A549 treated with ZK216348 at 1 μM for 4 hours (cell line): ENCODE measurements at places on chromosomes 3 and 15. TPM values are rescaled to one million over a fixed set of nuclear protein-coding genes. Genes with fewer than 3 reads are reported as not detected.

The MRAS gene
- total RNA-seq, result 7.0 to 10.2 TPM (median 8.8 TPM) in 5 replicates

The IL5RA gene
- total RNA-seq, result not detected in 5 replicates

The SSUH2 gene
- 0.65 to 1.1 TPM (median 0.93 TPM) in 5 replicates for total RNA-seq

The LRRC58 gene
- 6.7 to 17.8 TPM (median 14.4 TPM) in 5 replicates for total RNA-seq

The SERPINI2 gene
- total RNA-seq, result not detected in 5 replicates

The UPK1B gene
- 8.1 to 16.0 TPM (median 13.6 TPM) in 5 replicates for total RNA-seq
